ENCODE measurements at places on chromosomes 11 and 22.

- no peak for DNase-seq
These were observed 634 bp downstream of the TIMM8B start for GRCh38 chr11:112085822-112086421.

DNA sequence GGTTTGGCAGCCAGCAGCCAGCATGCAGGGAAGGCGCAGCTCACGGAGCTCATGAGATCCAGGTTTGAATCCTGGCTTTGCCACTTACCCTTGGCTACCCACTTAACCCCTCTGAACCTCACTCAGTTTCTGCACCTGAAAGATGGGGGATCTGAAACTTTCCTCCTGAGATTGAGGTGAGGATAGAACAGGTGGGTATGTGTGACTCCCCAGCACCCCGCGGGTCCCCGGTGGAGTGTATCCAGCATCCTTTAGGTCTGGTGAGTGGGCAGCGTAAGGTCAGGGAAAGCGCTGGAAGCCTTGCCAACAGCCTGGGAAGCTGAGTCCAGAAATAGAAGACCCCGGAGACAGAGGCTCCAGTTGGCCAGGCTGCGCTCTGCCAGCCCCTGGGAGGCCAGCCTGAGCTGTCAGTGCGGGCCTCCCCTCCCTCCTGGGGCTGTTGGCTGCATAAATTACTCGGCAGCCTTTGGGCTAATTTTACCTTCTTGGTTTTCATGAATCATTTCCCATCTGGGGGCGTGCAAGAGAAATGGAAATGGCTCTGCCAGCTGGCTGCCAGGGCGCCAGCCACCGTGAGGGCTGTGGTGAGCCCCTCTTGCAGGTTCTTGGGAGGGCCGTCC is 17.6 kb downstream of the PRDM11 start:
- DNase-seq = no peak

DNA sequence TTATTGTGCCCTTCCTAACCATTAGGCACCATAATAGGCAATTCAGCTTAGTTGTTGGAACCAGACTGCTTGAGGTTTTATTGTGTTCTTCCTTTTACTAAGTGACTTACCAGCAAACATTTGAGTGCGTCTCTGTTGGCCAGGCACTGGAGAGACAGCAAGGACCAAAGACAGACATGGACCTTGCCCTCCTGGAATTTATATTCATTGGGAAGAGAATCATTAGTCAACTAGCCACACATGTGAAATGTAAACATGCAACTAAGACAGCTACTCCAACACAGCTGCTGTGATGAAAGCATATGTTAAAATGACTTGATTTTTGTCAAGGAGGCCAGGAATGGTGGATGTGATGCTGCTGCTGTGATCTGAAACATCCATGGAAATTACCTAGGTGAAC is 106.4 kb downstream of the TRAF6 start:
- DNase-seq = no peak

GRCh38 chr11:111845276-111846028 is 25.9 kb downstream of the ALG9 start:
- no peak for DNase-seq

GRCh38 chr11:12393691-12394090 is 16.3 kb downstream of the PARVA start:
- no peak for DNase-seq

Measured in stimulated activated CD8-positive, alpha-beta memory T cell treated with anti-CD3 and anti-CD28 coated beads, Interleukin-4, amount 100 ng/mL, for 4 hours (primary cell).